Activated naive CD4-positive, alpha-beta T cell treated with anti-CD3 and anti-CD28 coated beads, Interleukin-2, amount 10 ng/mL, durations not matched to agents 5 hours and 36 hours (primary cell): ENCODE measurements at places on chromosomes 12 and 14. TPM values are rescaled to one million over a fixed set of nuclear protein-coding genes. Genes with fewer than 3 reads are reported as not detected.

The PAH gene
- not detected for total RNA-seq

The NPFF gene
- not detected for total RNA-seq

The BEGAIN gene
- 1.2 TPM for total RNA-seq

The PLEKHH1 gene
- 0.53 TPM for total RNA-seq

The OLR1 gene
- not detected for total RNA-seq
